Left ventricle myocardium superior (tissue), 1 donor: ENCODE measurements at places on chromosomes 13 and 19. TPM values are rescaled to one million over a fixed set of nuclear protein-coding genes. Genes with fewer than 3 reads are reported as not detected.

SLC25A41 gene
- 0.25 TPM for total RNA-seq

KLK2 gene
- total RNA-seq, result not detected

RELB gene
- total RNA-seq, result 3.5 TPM

PRKCG gene
- not detected for total RNA-seq

TMEM205 gene
- total RNA-seq, result 89.8 TPM

GNA15 gene
- 2.1 TPM for total RNA-seq
